Omental fat pad (tissue), 4 donors: ENCODE measurements at places on chromosomes 5 and 9. TPM values are rescaled to one million over a fixed set of nuclear protein-coding genes. Genes with fewer than 3 reads are reported as not detected.

The GRXCR2 gene
- total RNA-seq, result not detected

The FGD3 gene
- total RNA-seq, result 7.2 TPM

The TJP2 gene
- 181 TPM for total RNA-seq

The ETF1 gene
- 122 TPM for total RNA-seq

The GCNT4 gene
- 0.74 TPM for total RNA-seq

The CDH12 gene
- not detected for total RNA-seq

The PCDHA7 gene
- 1.0 TPM for total RNA-seq

The NFIB gene
- total RNA-seq, result 111 TPM

The OR13J1 gene
- total RNA-seq, result not detected

The WNK2 gene
- 0.63 TPM for total RNA-seq

The TPM2 gene
- 150 TPM for total RNA-seq

The UGT3A2 gene
- not detected for total RNA-seq

The C9orf153 gene
- total RNA-seq, result 2.8 TPM

The TYRP1 gene
- total RNA-seq, result not detected

The SPAG8 gene
- 2.0 TPM for total RNA-seq

The HMCN2 gene
- total RNA-seq, result 5.8 TPM

The CDX1 gene
- not detected for total RNA-seq
